Fibroblast of skin of scalp (primary cell): ENCODE measurements at places on chromosomes 7 and 10.

DNA sequence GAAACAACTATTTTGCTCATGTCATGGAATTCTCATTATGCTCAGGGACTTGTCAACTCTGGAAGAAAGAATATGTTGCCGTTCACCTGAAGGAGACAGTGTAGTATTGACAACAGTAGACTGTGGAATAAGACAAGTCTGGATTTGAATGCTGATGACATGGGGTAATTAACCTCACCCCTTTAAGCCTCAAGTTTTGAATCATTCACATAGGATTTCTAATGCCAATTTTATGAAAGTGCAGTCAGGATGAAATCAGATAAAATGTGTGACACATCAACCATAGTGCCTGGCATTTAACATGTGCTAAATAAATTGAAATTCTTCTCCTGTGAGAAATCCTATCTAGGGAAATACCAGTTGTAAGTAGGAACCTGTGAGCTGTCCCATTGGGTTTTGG is 305.8 kb downstream of the KIF20B start:
- no peak for DNase-seq

- DNase-seq, result peak; percentile 69
Observed at GRCh38 chr10:11035301-11035991, 17.8 kb downstream of the CELF2 start.

- no peak for DNase-seq
Observed at GRCh38 chr10:131630772-131631258, 270.0 kb upstream of the PPP2R2D start.

- DNase-seq, result no peak
Observed at GRCh38 chr10:86261470-86261869, 105.1 kb downstream of the GRID1 start.

DNA sequence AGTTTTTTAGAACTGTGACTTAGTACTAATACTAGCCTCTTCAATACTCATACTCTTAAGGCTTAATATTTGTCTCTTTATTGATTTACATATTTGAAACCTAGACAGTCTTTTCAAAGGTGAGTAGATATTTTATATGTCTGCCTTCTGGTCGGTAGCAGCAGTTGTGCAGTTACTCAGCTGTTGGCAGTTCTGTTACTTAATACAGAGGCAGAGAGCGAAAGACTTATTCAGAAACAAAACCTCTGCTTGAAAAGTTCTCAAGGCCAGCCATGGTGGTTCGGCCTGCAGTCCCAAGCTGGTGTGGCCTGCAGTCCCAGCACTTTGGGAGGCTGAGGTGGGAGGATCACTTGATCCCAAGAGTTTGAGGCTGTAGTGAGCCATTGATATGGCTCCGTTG is 84.2 kb downstream of the AUTS2 start:
- no peak for DNase-seq

DNA sequence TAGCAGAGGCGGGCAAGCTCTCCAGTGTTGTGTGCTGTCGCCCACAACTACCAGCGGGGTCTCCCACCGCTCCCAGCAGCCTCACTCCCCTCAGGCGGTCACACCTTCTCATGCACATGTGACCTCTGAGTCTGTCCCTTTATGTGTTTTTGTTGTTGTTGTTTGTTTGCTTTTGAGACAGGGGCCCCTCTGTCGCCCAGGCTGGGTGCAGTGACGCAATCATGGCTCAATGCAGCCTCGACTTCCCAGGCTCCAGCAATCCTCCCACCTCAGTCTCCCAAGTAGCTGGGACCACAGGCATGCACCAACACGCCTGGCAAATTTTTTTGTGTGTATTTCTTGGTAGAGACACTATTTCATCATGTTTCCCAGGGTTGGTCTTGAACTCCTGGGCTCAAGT is 1.5 kb downstream of the CPSF4 start:
- peak; percentile 48 for DNase-seq

DNA sequence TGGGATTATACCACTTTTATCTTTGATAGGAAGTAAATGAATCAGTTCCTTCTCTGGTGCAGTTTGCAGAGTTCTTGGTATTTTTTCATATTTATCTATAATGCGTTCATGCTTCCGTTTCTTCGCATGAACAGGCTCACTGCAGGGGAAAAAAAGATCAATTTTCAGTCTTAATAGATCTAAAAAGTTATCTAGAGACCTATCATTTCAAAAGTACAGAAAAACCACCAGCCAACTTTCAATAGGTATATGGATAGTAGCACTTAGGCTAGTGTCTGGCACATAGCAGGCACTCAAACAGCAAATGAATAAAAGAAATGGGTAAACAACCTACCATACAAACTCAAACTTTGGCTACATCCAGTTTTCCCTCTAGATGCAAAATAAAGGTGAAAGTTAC is 5.5 kb downstream of the NOC3L start:
- DNase-seq, result no peak

GRCh38 chr10:102633287-102633686 is 11.0 kb upstream of the TRIM8 start:
- DNase-seq, result peak; percentile 71

- DNase-seq, result peak; percentile 15
Observed at GRCh38 chr10:99331207-99331803, 2.1 kb downstream of the CNNM1 start.

DNA sequence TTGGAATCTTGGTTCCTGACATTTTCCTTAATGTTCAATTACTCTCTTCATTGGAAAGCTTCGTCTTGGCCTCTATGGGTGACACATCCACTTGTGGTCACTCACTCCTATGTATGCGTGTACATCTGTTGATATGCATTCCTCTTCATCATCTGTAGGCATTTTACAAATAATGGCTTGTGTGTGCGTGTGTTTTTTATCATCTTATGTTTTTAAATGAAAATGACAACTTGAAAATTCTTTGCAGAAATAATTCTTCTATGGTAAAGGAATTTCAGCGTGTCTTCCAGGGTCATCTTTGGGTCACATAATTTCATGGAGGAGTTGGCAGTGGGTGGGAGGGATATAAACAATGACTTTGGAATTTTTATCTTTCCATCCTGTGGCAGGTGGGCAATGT is 925.1 kb downstream of the LRMDA start:
- DNase-seq, result peak; percentile 58

DNA sequence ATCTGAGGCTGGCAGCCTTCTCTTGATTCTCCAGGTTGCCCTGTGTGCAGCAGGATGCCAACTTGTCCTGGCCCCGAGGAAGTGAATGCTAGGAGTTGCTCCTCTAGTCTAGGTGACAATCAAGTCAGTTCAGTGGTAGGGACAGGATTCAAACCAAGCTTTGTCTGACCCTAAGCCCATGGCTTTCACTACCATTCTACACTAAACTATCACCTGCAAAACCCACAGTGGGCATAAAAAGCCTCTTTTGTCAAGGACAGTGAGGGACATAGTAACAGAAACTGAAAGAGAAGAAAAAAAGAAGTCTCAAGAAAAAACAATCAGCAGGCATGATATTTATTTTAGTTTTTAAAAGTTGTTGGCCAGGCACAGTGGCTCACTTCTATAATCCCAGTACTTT is 33.5 kb downstream of the KCNMA1 start:
- DNase-seq, result no peak

DNA sequence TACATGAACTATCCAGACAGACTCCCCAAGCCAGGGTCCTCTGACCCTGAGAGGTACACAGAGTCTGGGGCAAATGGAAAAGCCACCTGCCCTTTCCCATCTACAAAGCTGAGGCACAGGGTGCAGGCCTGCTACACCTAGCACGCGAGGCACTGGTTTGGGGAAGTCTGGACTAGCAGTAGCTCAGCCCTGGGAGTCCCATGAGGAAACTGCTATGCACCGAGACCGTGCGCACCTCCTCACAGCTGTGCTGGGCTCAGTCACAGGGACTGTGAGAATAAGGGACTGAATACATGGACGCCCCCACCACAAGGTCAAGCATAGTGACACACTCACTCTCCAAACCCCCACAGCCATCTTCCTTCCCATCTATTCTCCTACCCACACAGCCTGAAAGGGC is 8.2 kb downstream of the MAT1A start:
- DNase-seq, result no peak

- no peak for DNase-seq
Observed at GRCh38 chr7:141584935-141585334, 33.7 kb downstream of the AGK start.

- DNase-seq, result no peak
Observed at GRCh38 chr10:53361281-53361680, 588.7 kb upstream of the MBL2 start.

GRCh38 chr7:107666790-107667189 is 6.2 kb downstream of the SLC26A4 start:
- no peak for DNase-seq

DNA sequence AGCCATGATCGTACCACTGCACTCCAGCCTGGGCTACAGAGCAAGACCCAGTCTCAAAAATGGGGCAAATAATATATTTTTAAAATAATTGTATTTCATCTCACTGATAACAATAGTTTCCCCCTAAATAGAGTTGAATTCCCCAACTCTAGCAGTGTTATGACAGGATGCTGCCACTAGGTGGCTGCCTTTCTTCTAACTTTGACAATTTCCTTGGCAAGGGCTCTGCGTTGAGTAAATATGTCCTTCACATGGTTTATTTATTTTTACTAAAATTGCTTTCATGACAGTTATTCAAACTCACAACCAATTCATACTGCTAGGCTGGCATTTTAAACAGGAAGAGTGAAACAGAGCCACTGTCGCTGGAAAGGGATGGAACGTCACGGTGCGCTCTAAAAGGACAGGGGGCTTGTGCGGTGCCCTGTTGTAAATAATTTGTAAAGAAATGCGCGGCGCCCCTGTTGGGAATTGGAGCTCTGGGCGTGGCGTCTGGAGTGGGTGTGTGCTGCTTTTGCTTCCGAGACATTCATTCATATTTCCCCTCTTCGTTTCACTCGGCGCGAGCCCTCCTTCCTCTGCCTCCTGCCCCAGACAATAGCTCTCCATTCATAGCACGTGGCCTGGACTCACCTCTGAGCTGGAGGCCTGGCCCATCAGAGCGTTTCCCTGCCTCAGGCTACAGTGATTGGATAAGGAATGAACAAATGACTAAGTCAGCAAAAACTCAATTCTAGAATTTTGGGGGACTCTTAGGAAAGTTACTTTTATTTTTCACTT is 20.5 kb upstream of the PITRM1 start:
- DNase-seq, result peak; percentile 76

GRCh38 chr10:70323138-70323696 is 39.4 kb upstream of the NPFFR1 start:
- no peak for DNase-seq

DNA sequence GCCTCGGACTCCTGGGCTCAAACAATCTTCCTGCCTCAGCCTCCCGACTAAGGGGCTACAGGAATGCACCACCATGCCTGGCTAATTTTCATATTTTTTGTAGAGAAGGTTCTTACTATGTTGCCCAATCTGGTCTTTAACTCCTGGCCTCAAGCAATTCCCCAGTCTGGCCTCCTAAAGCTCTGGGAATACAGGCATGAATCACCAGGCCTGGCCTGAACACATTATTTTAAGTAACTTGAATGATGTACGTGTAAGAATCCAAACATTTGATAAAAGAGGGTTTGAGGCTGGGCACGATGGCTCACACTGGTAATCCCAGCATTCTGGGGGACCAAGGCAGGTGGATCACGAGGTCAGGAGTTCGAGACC is 13.0 kb upstream of the BAMBI start:
- peak; percentile 64 for DNase-seq

DNA sequence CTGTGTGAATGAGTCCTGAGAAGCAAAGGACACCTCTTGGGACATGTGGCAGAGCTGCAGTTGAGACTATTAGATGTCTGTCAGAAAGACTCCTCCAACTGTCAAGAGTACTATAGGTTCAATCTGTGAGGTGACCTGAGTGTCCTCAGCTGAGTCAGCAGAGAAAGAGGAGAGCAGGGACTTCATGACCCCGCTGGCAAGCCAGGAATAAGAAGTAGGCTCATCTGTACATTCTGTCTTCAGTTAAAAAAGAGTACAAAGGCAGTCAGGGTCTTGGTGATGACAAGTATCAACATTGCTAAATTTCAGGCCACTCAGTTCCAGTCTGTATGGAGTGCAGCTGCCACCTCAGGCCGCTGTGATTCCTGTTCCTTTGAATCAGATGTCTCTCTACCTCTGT is 25.1 kb downstream of the HECTD2 start:
- no peak for DNase-seq

GRCh38 chr10:101939729-101940128 is 96.1 kb upstream of the KCNIP2 start:
- peak; percentile 13 for DNase-seq

DNA sequence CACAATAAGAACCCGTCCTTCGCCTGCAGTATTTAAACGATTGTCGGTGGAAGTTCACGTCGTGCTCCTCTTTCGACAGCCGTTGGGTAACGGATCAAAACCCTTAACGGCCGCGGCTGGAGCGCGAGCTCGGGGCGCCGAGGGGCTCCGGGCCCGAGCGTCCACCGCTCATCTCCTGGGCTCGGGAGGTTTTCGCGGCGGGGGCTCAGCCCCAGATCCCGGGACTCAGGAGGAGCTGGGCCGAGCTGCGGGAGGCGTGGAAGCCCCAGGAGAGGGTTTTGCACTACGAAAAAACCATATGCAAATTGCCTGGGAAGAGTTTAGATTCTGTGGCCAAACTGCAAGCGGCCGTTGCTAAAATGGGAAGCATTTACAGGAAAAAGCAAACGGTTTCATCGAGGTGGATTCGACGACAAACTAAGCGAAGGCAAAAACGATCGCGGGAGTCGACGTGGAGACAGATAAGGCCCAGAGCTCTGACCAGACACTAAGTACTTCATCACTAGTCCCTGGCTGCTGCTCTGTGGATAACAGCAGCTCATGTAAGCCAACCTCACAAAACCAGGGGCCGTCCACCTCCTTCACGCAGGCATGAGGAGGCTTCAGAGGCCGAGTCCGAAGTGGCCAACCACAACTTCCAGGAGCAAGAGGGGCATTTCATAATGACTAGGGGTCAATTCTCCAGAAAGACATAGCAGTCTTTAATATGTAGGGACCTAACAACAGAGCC is 129.7 kb downstream of the MARCHF5 start:
- DNase-seq, result no peak

GRCh38 chr7:122951006-122951405 is 44.5 kb downstream of the TAS2R16 start:
- no peak for DNase-seq

- DNase-seq, result peak; percentile 38
Observed at GRCh38 chr7:76220185-76221057, 18.7 kb downstream of the SRRM3 start.

GRCh38 chr10:876438-876837 is 55.1 kb downstream of the LARP4B start:
- no peak for DNase-seq

DNA sequence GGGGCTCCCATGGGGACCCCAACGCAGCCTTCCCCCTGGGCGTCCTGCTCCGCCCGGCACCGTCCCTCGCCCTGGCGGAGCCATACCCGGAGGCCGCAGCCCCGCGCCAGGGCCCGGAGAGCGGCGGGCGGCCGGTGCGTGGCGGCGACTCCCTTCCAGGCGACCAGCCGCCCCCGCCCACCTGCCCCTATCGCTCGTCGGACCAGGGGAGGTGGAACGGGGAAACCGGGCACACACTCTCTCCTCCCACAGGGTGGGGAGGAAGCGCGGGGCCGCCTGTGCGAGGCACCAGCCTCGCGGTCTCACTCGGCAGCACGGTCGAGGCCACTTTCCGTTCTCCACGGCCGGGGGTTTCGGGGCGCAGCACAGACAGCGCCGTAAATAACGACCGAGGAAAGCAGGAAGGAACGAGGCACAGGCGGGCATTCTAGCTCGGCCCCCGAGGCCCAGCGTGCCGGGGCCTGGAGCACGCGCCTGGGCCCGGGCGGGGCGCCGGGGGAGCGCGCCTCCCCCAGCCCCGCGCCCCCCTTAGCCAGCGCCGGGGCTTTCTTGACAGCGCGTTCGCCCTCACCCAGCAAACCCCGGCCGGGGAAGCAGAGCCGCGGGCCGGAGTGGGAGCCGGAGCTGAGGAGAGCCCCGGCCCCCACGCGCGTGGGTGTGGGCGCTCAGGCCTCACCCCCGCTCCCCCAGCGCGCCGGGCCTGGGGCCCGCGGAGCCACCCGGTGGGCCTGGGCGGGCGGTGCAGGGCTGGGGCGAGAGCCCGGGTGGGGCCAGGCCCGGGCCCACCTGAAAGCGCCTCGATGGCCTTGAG is 936 bp downstream of the IGF2BP3 start:
- DNase-seq, result peak; percentile 20
